Stimulated activated CD4-positive, alpha-beta T cell treated with anti-CD3 and anti-CD28 coated beads, Interleukin-15, amount 100 ng/mL, for 1 hour (primary cell): ENCODE measurements at places on chromosomes 3 and 15.

DNA sequence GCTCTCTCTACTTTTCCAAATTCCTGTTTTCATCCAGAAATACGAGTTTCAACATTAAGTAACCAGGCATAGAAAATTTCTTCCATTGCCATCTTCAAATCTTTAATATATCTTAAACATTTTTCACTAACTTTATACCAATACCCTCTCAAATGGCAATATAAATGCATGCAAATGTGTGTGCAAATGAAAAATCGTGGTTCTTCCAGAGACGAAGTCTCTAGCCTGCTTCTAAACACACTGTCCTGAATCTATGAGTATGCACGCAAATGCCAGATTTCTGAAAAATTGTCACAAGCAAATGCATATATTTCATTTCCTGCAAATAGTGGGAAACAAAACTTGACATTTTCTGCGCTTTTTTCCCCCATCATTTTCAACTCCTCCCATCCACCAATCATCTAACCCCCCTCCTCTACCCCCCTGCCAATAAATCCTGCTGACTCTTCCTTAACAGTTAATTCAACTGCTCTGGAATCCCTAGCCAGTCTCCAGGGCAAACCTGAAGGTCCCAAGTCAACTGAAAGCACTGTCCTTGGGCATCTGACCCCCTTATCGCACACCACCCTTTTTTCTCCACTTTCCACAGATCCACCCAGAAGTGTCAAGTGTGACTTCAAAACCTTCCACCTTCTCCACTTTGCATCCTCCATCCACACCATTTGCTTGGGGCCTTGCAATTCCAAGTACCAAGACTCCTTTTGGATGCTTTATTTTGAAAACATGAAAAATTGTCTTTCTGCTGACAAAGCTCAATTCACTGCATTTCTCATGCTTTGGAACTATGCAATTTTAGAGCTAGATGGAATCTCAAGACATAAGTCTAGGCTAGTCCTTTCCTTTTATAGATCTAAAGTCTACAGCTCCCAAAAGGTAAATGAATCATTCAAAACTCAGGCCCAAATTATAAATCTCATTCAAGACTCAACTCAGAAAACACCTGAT is 144.7 kb downstream of the OSBPL10 start:
- no peak for DNase-seq

GRCh38 chr3:78785004-78785403 is 982.8 kb downstream of the ROBO1 start:
- no peak for DNase-seq

DNA sequence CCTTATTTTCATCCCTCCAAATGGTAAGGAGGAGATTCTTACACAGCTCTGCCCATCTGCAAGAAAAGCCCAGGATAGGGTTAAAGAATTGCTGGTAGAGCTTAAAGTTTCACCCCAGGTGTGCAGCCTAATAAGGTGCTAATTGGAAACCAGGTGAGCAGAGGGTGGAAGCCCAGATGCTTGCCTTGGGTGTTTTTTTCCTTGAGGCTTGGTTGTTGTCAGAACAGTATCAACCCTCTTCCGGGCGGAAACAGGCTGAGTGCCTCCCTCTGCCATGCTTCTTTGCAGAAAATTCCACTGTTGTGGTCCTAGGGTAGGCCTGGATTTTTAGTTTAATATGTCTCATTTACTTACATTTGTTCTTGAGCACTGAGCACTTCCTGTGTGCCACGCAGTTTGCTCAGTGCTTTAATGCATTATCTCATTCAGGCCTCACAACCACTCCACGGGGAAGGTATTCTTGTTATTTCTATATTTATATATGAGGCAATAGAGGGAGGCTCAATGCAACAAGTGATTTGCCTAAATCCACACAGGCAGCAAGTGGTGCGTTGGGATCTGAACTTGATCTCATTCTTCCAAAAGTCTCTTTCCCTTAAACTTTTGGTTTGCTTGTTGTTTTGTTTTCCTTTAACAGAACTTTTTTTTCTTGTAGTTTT is 115.0 kb upstream of the LRIG1 start:
- no peak for DNase-seq

- no peak for DNase-seq
Measured at GRCh38 chr3:131304890-131305289, 76.7 kb upstream of the NUDT16 start.

GRCh38 chr3:50390508-50391224 is 31.3 kb upstream of the TMEM115 start:
- DNase-seq, result no peak

- no peak for DNase-seq
Measured at GRCh38 chr3:169861871-169862270, 7.9 kb downstream of the LRRC31 start.

DNA sequence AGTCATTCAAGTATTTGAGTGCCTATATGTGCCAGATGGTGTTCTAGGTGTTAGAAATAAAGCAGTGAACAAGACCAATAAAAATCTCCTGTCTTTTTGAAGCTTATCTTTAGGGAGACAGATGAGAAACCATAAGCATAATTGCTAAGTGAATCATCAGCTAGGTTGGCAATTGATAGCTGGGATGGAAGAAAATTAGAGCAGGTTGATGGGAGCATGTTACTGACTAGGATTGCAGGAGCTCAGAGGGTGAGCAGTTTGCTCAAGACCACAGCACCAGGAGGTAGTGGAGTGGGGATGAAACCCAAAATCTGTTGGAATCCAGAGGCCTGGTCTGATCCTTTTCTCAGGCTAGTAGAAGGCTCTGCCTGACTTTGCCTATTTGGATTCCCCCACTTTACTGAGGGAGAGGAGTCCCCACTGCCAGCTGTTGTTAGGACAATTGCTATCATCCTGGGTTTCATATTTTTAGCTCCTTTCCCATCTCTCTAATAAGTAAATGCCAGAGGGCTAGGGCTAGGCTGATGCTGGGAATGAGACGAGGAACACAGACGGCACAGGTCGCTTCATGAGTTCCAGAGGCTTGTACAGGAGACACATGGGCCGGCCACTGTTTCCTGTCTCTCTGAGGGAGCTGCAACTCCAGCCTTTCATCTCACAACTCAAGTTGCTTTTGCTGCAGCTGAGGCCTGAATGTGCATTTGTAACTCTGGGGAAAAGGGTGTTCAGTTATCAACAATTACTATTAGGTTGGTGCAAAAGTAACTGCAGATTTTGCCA is 102.9 kb downstream of the CACNA1D start:
- DNase-seq, result no peak
